ENCODE measurements at places on chromosomes 11 and 22.

GRCh38 chr22:23754980-23755636, 883 bp upstream of the VPREB3 start:
- DNase-seq, result no peak

- DNase-seq, result no peak
Measured at GRCh38 chr11:86550757-86551156, 121.7 kb downstream of the ME3 start.

DNA sequence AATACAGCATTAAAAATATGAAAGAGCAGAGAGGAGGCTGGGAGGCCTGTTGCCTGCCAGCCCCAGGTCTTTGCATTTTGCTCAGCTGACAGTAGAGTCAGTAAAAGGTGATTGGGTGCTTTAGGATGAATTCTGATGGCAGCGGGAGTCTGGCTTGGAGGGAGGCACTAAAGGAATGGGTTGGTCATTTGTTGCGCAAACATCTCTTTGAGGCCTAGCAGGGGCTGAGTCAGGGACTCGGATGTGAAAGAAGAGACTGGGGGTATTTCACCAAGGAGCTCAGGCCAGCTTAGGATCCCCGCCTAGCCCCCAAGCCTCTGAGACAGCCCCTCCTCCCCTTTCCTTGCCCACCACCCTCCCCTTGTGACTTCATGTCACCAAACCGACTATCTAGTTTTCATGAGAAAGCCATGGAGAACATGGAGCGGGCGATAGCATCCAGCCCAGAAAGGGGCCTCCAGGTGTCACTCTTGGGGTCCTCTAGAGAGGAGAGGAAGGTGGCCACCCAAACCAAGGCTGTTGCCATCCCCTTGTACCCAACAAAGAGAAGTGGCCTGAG, 9.7 kb downstream of the DGKZ start:
- DNase-seq, result no peak

GRCh38 chr11:73521621-73522020, 76.3 kb downstream of the FAM168A start:
- peak; percentile 39 for DNase-seq

DNA sequence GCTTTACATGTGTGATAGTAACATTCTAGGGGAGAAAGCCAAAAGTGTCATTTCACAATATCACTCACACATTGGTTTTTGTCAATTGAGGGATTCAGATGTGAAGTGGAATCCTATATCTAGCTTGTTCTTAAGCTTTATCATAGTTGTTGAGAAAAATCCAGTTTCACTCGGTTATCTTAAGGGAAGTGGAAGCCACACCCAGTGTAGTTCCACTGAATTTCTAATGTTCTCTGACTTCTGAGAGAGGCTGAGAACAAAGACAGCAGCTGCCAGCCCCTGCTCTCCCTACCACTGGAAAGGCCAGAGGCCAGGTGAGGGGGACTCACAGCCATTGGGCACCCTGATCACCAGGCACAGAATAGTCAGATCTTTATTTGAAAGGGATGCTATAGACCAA, 53.7 kb downstream of the THAP12 start:
- no peak for DNase-seq

- DNase-seq, result no peak
Measured at GRCh38 chr11:131924457-131925201, 554.2 kb downstream of the NTM start.

All from urothelium cell line (cell line).